Diencephalon (tissue), 1 donor: ENCODE measurements at places on chromosomes 4 and X. TPM values are rescaled to one million over a fixed set of nuclear protein-coding genes. Genes with fewer than 3 reads are reported as not detected.

Gene CYP2U1
- total RNA-seq, result 13.6 TPM

Gene SYNPO2
- 8.1 TPM for total RNA-seq

Gene RBM46
- total RNA-seq, result 0.69 TPM

Gene IL3RA
- 3.0 TPM for total RNA-seq

Gene RAP2C
- 19.6 TPM for total RNA-seq

Gene GAGE12E
- not detected for total RNA-seq

Gene TBC1D19
- 120 TPM for total RNA-seq

Gene BCORL1
- total RNA-seq, result 2.8 TPM

Gene CDX4
- total RNA-seq, result not detected

Gene BANK1
- total RNA-seq, result 0.23 TPM

Gene ALPK1
- 3.5 TPM for total RNA-seq

Gene PDE5A
- 58.4 TPM for total RNA-seq

Gene TRIML2
- not detected for total RNA-seq

Gene HTR2C
- 27.9 TPM for total RNA-seq

Gene TLR1
- 8.3 TPM for total RNA-seq

Gene FGF16
- 0.92 TPM for total RNA-seq

Gene BLOC1S4
- 9.9 TPM for total RNA-seq

Gene SLC9B1
- 3.7 TPM for total RNA-seq

Gene GSX2
- 3.2 TPM for total RNA-seq

Gene SORCS2
- 20.3 TPM for total RNA-seq

Gene CCKAR
- 4.6 TPM for total RNA-seq

Gene OTUD6A
- not detected for total RNA-seq

Gene CENPVL2
- total RNA-seq, result 6.7 TPM

Gene NAT8L
- 25.6 TPM for total RNA-seq

Gene MMGT1
- 24.7 TPM for total RNA-seq

Gene SSX4B
- not detected for total RNA-seq

Gene RAB33A
- 22.6 TPM for total RNA-seq

Gene STARD8
- total RNA-seq, result 3.2 TPM

Gene MAML3
- 7.4 TPM for total RNA-seq

Gene TMPRSS11B
- total RNA-seq, result not detected
